ENCODE measurements at places on chromosomes 11 and 22.

- peak; percentile 32 for DNase-seq
These were observed 7.2 kb upstream of the PLXNB2 start for GRCh38 chr22:50314455-50315288.

- no peak for DNase-seq
These were observed 26.2 kb downstream of the ZBED4 start for GRCh38 chr22:49879871-49880270.

- no peak for DNase-seq
These were observed 587.2 kb downstream of the BUD13 start for GRCh38 chr11:116185551-116185950.

DNA sequence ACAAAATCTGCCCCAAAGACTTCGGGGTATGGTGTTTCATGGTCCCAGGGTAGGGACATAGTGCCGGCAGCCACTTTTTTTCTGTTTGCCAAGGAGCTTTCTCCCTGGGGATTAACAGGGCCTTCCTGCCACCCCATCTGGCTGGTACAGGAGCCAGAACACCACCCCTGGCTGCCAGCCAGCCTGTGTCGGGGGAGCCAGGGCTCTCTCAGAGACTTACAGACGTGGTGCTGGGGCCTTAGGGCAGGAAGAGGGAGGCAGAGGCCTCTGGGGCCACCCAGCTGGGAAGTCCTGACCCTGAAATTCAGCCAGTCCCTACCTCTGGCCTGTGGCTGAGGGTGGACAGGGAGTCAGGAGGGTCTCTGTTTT, 52.4 kb upstream of the CDON start:
- DNase-seq, result no peak

DNA sequence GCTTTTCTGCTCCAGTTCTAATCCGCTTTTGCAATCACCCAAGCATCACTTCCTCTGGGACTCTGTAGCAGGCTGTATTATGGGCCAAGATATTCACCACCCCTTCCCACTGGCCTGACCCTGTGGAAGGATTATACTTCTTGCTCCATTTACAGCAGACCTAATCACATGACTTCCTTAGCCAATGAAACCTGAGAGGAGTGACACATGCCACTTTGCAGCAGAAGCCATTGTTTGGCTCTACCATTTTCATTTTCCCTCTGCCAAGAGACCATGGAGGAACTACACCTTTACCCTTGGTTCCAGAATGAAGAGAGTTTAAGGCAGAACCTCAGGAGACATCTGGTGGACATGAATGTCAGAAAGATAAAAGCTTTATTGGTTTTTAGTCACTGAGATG, 134.9 kb upstream of the HSD17B12 start:
- no peak for DNase-seq

DNA sequence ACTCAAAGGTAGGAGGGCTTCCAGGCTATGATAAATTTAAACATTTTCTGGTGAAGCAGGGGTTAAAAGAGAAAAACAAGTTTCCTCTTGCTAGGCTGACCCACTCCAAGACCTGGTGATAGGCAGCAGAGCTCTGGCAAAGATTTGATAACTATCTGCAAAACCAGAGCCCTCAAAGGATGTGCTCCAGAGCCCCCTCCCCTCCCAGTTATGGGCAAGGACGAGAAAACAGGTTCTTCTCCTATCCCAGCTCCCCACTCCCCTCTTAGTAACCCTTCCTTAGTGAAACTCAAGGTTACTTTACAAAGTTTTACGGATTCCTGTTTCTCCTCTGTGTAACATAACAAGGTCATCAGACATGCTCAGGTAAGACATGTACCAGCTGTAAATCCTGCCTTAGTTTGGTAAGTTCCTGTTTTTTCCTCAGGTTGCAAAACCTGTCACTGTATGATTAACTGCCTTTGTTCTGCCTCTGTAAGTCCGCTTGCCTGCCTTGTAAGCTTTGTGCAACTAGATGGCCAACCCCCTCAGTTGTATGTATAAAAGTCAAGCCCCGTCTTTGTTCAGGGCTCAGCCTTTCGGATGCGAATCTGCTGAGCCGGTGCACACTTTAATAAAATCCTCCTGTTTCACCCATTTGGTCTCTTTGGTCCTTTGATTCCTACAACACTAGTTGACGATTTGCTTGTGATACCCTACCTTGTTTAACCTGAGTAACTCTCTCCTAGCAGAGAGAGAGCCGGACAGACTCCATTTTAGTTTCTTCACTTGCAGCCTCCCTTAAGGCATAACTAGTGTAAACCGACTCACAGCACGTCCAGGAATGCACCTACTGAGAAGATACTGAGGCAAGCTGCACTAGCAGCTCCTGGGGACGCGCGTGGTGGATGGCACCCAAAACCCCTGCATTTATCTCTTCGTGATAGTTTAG, 13.9 kb downstream of the APOBEC3H start:
- DNase-seq, result no peak

- DNase-seq, result no peak
These were observed 74.4 kb downstream of the SLC1A2 start for GRCh38 chr11:35344681-35345574.

DNA sequence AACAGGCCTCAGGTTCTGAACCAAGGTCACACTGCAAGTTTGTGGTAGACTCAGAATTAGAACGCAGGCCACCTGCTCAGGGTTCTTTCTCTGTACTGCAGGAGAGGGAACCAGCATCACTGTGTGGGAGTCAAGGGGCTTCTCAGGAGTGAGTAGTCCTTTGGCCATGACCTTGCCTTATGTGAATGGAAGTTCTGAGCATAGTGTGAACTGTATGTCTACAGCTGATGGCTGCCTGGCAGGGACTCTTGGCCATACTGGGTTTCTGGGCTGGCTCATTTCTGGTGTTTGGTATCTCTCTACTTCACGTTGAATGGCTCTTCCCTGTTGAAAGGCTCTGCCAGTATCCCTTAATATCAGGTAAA, 40.1 kb upstream of the TUB start:
- no peak for DNase-seq

- no peak for DNase-seq
These were observed 24.9 kb downstream of the XKR3 start for GRCh38 chr22:16800358-16800757.

DNA sequence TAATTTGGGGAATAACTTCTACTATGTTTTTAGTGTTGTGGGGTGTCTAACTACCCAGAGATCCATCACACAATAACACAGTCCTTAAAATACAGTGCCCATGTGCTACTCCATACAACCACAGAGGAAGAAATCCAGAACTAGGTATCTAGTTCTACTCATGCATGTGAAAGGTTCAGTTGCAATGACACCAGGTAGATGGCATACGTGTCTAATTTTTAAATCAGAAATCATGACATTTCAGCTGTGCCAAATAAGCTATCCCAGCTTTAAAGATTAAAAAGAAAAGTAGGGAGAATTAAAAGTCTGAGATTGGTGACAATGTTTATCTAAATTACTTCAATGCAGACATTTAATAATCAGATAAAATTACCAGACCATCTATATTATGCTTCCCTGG, 122.2 kb downstream of the CD44 start:
- DNase-seq, result no peak

DNA sequence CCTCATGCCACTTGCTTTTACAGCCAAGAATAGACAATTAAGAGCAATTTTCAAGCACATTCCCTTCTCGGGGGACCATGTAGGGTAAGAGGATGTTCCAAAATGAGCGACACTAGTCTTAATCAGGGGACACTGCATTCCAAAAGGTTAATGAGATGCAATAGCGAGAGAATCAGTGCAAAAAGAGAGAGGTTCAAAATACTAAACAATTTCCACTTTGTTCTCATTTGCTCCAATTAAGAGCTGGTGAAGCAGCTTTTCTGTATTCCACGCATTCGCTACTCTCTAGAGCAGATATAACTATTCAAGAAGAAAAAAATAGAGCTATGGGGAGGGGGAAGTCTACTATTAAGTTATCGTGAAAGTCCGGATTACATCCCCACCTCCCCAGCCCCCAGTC, 811 bp downstream of the LRRC4C start:
- DNase-seq, result no peak

DNA sequence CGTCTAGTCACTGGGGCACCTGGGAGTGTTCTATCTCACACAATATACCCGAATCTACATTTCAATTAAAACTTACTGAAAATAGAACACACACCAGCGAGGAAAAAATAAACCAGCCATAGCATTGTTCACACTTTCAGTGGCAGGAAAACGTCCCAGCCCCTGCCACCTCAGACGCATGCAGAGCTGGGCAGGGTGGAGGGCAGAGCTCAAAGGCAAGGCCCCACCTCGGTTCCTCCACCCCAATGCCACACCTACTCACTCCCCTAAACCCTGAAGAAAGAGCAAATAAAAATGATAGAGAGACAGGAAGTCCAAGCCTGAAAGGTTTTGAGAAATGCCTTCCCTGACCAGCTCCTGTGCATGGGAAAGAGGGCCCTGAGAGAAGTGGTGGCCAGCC, 14.8 kb downstream of the B3GNT6 start:
- no peak for DNase-seq

GRCh38 chr11:64204464-64204989, 2.0 kb upstream of the FERMT3 start:
- DNase-seq, result peak; percentile 64

DNA sequence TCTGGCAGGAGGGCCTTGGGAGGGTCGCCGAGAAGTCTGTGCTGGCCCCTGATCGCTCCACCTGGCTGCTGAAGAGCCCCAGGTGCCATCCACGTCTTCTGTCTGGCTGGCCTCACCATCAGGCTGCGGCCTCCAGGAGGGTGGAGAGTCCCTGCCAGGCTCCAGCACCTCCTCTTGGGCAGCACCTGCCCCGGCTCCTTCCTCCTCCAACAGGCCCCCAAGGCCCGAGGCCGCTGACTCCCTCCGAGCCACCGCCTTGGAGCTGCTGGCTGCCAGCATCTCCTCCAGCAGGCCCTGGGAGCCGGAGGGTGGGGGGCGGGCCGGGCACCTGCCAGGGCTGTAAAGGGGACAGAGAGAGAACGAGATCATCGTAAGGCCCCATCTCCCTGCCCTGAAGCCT, 22.3 kb downstream of the TNKS1BP1 start:
- no peak for DNase-seq

DNA sequence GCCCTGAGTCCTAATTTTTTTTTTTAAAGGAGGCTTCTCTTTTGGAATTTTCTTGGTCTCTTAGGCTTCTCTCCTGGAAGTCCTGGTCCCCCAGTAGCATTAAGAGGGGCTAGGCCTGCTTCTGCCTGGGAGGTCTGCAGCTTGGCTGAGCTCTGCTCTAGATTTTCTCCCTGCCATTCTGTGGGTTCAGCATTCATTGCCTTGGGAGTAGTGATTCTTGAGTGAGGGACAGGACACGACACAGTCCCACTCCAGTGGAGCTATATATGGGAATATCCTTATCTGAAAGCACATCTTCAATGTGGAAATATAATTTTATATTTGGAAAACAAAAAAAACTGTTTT, 3.7 kb downstream of the IGSF22 start:
- DNase-seq, result no peak

DNA sequence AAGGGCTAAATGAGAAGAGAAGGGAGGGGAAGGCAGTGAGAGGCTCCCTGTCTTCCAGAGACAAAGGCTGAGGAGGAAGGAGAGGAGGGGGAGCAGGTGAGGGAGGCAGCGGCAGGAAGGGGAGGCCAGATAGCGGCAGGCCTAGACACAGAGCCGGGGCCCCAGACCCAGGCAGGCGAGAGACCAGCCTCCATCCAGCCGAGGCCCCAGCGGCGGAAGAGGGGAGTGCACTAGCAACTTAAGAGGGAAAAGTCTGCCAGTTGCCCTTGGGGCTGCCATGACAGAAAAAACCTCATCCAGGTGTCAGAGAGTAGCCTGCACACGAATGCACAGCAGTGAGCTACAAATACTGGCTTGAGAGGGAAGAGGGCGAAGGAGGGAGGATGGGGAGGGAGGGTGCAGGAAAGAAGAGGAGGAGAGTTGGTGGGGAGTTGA, 46.7 kb downstream of the IGLL1 start:
- DNase-seq, result no peak

DNA sequence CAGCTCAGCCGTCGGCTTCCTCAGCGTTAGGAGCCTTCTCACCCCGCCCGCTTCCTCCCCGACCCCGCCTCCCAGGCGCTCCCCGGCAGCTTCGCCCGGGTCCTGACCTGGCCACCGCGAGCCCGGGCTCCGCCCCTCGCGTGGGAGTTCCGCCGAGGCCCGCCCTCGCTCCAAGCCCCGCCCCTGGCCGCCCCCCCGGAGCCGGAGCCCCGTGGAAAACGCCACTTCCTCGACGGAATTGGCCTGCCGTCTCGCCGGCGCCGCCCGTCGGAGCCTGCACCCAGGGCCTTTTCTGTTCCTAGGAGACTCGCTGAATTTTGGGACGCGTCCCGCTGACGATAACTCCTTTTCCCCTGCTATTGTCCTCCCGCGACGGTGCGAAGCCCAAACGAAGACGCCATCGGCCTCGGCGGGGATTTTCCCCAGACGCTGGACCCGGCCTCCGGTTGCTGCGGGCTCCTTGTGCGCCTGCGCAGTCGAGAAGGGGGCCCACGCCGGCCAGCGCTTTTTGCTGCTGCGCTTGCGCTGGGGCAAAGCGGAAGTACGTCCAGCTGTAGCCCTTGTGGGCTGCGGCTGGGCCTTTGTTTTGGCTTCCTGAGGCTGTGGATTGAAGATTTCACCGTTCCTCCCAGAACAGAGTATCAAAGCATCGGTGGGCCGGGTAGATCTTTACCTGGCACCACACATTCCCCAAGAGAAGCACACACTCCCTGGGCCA, 10.0 kb downstream of the RELA start:
- DNase-seq, result peak; percentile 94

DNA sequence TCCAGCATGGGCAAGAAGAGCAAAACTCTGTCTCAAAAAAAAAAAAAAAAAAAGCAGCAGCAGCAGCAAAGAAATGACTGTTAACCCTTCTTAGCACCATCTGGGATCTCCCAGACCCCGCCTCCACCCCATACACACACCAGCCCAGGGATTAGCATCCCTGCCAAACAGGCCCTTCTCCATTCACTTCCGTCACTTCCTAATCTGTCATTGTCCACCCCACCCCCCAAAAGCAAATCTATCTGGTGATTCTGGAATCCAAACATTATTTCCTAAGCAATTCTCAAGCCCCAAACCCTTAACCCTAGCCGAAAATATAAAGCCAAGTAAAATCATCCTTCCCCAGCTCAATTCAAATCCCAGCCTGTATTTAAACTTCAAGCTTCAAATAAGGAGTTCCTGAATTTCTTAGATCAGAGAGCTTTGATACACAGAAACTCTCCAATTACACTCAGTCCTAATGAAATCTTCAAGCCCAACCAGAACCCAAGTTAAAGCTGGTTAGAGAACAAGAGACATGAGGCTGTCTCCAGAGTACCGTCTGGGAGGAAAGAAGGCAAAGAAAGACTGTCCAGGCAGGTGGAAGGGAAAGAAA, 6.0 kb upstream of the AHNAK start:
- no peak for DNase-seq

DNA sequence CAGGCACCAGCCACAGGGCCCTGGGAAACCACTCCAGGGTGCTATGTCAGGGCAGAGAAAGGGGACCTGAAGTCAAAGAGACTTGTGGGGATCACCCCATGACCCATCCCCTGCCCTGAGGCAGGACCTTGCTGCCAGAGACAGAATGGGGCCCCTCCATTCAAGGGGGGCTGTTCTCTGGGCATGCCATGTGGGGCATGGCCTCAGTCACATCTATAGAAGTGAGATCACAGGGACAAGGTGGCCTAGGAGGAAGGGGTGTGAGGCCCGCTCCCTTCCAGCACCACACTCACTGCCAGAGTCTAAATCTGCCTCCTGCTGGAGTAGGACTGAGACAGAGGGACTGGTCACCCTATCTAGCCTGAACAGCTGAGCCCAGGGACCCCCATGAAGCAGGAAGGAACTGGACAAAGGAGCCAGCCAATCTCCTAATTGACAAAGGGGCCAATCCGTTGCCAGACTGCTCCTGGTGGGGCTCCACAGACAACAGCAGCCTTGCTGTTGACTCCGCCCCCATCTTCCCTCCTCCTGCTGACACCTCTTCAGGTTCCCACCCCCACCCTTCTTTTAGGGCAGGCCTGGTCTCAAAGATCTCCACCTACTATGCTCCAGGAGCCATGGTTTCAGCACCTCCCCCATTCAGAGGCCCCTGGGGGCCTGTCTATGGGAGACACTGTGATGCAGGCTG, 26.0 kb downstream of the NEAT1 start:
- no peak for DNase-seq

All from stimulated activated CD4-positive, alpha-beta T cell treated with anti-CD3 and anti-CD28 coated beads, Interleukin-1b, Interleukin-23, amount 100 ng/mL, for 1 hour (primary cell).